Aorta (tissue), 5 donors: ENCODE measurements at places on chromosomes 6 and 20.

- H3K4me3 ChIP-seq, result no peak overlapping the region
- no peaks in the 10 kb centered on the region for H3K4me1 ChIP-seq
- H3K36me3 ChIP-seq, result no peaks in the 10 kb centered on the region
- H3K27me3 ChIP-seq, result no peaks in the 10 kb centered on the region
Observed at GRCh38 chr6:40432982-40433381, 154.2 kb downstream of the LRFN2 start.

DNA sequence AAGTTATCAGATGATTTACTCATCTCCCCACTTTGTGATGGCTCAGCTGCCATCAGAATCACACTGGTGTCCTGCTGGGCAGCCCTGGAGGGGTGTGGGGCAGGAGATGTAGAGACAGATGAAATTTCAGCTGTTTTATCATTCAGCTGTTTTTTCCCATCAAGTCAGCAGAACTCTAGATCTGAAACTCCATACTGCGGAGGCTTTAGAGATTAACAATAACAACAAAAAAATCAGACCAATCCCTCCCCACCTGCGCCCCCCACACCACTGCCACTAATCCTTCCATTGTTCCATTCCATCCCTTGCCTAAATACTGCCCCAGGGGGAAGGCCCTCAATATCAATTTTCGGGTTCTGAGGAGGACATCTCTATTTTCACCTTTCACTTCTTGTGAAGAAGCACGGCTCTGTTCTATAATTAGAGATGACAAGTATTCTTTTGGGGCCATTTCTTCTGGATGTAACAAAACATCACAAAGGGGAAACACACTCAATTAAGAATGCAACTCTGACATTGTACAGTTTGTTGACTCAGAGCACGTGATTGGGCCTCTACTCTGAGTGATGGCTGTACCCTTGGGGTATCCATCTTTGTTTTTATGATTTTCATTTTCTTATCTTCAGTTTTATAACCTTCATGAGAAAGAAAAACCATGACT is 396.3 kb downstream of the ZFAND3 start:
- H3K36me3 ChIP-seq, result no peaks in the 10 kb centered on the region
- H3K4me1 ChIP-seq, result peaks cover 7% of the 10 kb centered on the region
- no peak overlapping the region for H3K4me3 ChIP-seq
- no peaks in the 10 kb centered on the region for H3K27me3 ChIP-seq

- no peak overlapping the region for H3K27ac ChIP-seq
- H3K4me3 ChIP-seq, result no peak overlapping the region
- H3K36me3 ChIP-seq, result no peaks in the 10 kb centered on the region
Observed at GRCh38 chr6:4962905-4963304, 40.9 kb downstream of the RPP40 start.

GRCh38 chr20:49831022-49831769 is 18.6 kb downstream of the SLC9A8 start:
- no peaks in the 10 kb centered on the region for H3K4me1 ChIP-seq
- no peaks in the 10 kb centered on the region for H3K27me3 ChIP-seq

DNA sequence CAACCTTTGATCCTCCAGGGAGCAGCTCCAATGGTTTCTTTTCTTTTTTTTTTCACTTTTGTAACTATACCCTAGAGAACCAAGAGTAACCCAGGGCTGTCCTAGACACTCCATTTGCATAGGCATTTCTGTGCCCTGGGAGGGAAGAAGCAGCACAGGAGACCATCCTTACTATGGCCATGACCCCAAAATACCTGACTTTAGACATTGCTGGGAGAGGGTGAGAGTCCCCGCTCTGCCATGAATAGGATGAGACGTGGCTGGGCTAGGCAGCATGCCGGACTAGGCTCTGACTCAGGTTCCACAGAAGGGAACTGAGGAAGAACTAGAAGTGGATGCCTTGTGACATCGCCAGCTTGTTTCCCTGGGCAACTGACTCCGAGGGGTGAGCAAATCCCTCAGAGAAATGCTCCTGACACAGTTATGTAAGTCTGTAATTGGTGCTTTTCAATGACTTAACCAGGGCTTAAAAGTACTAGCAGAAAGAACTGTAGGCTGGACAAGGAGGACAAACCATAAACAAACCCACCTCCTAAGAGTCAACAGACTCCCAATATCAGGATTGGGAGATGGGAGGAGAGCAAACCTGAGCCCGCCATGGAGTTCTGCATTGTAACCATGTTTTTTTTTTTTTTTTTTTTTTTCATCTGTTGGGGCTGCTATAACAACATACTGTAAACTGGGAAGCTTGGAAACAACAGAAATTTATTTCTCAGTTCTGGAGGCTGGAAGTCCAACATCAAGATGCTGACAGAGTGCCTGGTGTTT is 910 bp upstream of the ADTRP start:
- no peaks in the 10 kb centered on the region for H3K27me3 ChIP-seq
- H3K36me3 ChIP-seq, result no peaks in the 10 kb centered on the region
- H3K4me3 ChIP-seq, result no peak overlapping the region
- no peak for DNase-seq
- H3K4me1 ChIP-seq, result no peaks in the 10 kb centered on the region
- H3K27ac ChIP-seq, result no peak overlapping the region
